T-cell (primary cell): ENCODE measurements at places on chromosomes 2 and 18.

- DNase-seq, result no peak
- no peaks in the 10 kb centered on the region for H3K27me3 ChIP-seq
- no peak overlapping the region for H3K27ac ChIP-seq
- no peak overlapping the region for H3K4me3 ChIP-seq
- no peaks in the 10 kb centered on the region for H3K4me1 ChIP-seq
- no peaks in the 10 kb centered on the region for H3K36me3 ChIP-seq
Observed at GRCh38 chr18:67463829-67464228, 52.7 kb downstream of the DSEL start.

- no peak overlapping the region for H3K4me3 ChIP-seq
- no peaks in the 10 kb centered on the region for H3K27me3 ChIP-seq
- H3K36me3 ChIP-seq, result no peaks in the 10 kb centered on the region
- no peaks in the 10 kb centered on the region for H3K4me1 ChIP-seq
- no peak overlapping the region for H3K27ac ChIP-seq
- DNase-seq, result no peak
Observed at GRCh38 chr2:54084600-54084999, 30.8 kb upstream of the ACYP2 start.

GRCh38 chr2:140842110-140842509 is 1288.7 kb downstream of the LRP1B start:
- H3K36me3 ChIP-seq, result peaks cover 3% of the 10 kb centered on the region
- no peak overlapping the region for H3K27ac ChIP-seq
- H3K27me3 ChIP-seq, result no peaks in the 10 kb centered on the region
- no peaks in the 10 kb centered on the region for H3K4me1 ChIP-seq
- no peak overlapping the region for H3K4me3 ChIP-seq

GRCh38 chr2:180734382-180734781 is 246.0 kb upstream of the UBE2E3 start:
- H3K27ac ChIP-seq, result no peak overlapping the region
- no peaks in the 10 kb centered on the region for H3K27me3 ChIP-seq
- no peak overlapping the region for H3K4me3 ChIP-seq
- H3K36me3 ChIP-seq, result no peaks in the 10 kb centered on the region
- H3K4me1 ChIP-seq, result no peaks in the 10 kb centered on the region
- no peak for DNase-seq

GRCh38 chr2:68693951-68694350 is 40.7 kb upstream of the ARHGAP25 start:
- H3K36me3 ChIP-seq, result no peaks in the 10 kb centered on the region
- H3K27ac ChIP-seq, result no peak overlapping the region
- no peak for DNase-seq
- no peaks in the 10 kb centered on the region for H3K4me1 ChIP-seq
- H3K4me3 ChIP-seq, result no peak overlapping the region

DNA sequence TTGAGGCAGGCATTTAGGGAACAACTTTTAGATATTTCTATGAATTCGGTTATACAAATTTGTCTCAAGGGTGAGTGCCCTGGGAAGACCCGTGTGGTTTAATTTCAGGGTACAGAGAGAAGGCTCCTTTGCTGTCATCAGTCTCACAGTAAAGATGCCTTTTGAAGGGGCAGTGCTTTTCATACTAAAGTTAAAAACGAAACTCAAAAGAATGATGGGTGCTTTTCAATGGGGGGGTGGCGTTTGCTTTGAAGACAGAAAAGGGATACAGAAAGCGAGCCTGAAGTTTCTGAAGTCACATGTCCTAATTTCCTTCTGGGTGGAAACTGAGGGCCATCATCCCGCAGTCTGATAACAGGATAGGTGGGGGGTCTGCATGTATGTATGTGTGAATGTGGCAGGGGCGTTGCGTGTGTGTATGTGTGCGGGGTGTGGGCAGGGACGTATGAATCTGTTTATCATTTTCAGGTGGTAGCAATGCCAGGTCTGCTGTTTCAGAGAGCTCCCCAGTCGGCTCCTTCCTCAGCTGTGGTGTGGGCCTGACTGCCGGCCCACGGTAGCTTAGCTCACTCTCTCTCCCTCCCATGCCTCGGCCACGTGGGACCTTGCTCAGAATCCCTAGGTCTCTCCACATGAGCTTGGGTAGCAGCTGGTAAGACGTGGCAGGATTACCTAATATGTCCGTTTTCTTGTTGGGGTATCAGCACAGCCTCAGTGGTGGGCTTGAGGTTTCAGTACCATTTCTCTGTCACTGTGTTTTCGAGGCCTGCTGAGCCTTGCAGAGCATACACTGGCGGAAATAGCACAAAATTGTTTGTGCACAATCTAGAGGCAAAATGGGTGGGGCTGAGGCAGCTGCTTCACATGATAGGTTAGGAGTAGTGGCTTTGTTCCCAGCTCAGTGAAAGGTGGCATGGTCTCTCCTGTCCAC is 32.7 kb downstream of the ARHGAP25 start:
- peak overlapping the region; percentile 95 for H3K27ac ChIP-seq
- H3K4me3 ChIP-seq, result peak overlapping the region; percentile 38
- H3K36me3 ChIP-seq, result peaks cover 5% of the 10 kb centered on the region

GRCh38 chr2:110674620-110675555 is 3.0 kb downstream of the BUB1 start:
- H3K4me1 ChIP-seq, result peaks cover 11% of the 10 kb centered on the region
- peaks cover 7% of the 10 kb centered on the region for H3K27me3 ChIP-seq
- H3K27ac ChIP-seq, result peak overlapping the region; percentile 16
- peak overlapping the region; percentile 8 for H3K4me3 ChIP-seq
- no peaks in the 10 kb centered on the region for H3K36me3 ChIP-seq

- DNase-seq, result no peak
- H3K36me3 ChIP-seq, result no peaks in the 10 kb centered on the region
- H3K4me3 ChIP-seq, result no peak overlapping the region
- peaks cover 8% of the 10 kb centered on the region for H3K4me1 ChIP-seq
- no peak overlapping the region for H3K27ac ChIP-seq
Observed at GRCh38 chr2:44578471-44579093, 216.8 kb downstream of the CAMKMT start.

DNA sequence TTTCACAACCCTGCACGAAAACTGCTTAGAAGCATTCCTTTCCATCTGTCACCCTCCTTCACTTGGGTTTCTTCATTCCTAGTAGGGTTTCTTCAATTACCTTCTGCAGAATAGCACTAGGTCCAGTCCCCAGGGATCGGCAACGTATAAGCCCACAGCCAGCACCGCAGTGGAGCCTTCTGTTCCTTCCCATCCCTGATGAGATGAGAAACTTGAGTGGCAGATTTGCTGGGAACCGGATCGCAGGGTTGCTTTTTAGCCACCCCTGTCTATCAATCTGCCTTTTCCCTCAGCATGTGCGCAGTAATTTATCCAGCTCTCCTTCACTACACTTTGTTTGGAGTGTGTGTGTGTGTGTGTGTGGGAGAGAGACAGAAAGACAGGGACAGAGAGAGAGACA is 94.2 kb downstream of the CD8B2 start:
- no peaks in the 10 kb centered on the region for H3K36me3 ChIP-seq
- H3K4me3 ChIP-seq, result no peak overlapping the region
- DNase-seq, result no peak
- H3K27me3 ChIP-seq, result peaks cover 44% of the 10 kb centered on the region
- peaks cover 8% of the 10 kb centered on the region for H3K4me1 ChIP-seq

DNA sequence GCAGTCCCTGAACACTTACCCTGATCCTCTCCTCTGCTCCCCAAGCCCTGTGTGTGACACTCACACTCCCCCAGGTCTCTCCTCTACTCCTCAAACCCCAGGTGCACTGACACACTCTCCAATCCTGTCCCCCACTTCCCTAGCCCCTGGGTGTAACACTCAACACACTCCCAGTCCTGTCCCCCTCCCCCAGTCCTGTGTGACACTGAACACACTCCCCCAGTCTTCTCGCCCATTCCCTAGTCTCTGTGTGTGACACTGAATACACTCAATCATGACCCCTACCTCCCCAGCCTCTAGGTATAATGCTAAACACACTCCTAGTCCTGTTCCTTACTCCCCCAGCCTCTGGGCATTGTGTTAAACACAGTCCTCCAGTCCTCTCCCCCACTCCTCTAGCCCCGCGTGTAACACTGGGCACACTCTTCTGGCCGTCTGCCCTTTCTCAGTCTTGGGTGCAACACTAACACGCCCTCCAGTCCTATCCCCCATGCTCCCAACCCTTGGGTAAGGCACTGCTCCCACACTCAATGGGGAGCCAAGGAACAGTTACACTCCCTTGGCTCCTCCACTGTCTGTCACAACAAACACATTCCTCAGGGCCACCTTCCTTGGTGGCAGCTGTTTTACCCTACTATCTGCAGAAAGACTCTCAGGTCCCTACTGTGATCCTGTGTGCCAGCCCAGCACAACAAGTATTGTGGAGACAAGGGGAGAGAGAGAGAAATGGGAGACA is 82.5 kb upstream of the PKDCC start:
- no peak overlapping the region for H3K4me3 ChIP-seq
- DNase-seq, result no peak
- no peaks in the 10 kb centered on the region for H3K27me3 ChIP-seq
- no peak overlapping the region for H3K27ac ChIP-seq

DNA sequence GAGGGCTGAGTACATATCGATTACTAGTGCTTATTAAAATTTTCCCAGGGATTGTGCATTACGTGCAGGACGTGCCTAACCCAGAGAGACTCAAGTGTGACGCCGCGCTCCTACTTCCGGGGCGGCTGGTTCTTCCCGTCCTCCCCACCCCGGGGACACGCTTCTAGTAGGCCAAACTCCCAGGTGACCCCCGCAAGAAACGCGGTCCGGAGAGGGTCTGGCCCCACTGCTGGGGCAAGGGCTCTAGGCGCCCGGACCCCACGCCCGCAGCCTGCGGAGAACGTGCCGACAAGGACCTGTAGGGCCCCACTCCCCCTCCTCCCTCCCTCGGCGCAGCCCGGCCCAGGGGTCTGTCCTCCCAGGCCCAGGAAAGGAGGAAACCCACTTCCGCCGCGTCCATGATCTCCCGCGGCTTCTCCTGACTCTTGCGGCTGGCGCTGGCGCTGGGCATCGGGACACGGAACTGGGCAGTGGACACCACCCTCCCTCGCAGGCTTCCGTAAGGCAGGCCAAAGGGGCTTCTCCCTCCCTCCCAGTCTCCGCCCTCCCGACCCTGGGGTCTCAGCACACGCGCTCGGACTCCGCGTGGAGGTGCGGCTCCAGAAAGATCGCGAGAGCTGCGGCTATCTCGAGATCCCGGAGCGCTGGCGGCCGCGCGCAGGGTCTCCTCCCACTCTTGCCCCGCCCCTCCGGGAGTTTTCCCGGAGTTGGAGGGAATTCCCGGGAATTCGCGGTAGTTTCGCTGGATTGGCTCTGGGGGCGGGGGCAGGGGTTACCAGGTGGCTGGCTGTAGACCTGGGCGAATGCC is at the start of gene DARS1:
TSS of gene DARS1 (minus strand) at position 609 of the 808 bp plus-strand sequence. CDS start at position 451, 158 bp downstream.
- peaks cover 13% of the 10 kb centered on the region for H3K4me1 ChIP-seq
- no peaks in the 10 kb centered on the region for H3K36me3 ChIP-seq
- H3K27ac ChIP-seq, result peak within 1 kb of the TSS; percentile 96
- peak within 1 kb of the TSS; percentile 88 for H3K4me3 ChIP-seq
- peak; percentile 69 for DNase-seq

- no peak overlapping the region for H3K27ac ChIP-seq
- DNase-seq, result no peak
- H3K27me3 ChIP-seq, result no peaks in the 10 kb centered on the region
- H3K4me3 ChIP-seq, result no peak overlapping the region
- H3K4me1 ChIP-seq, result no peaks in the 10 kb centered on the region
- no peaks in the 10 kb centered on the region for H3K36me3 ChIP-seq
Observed at GRCh38 chr2:85169581-85169980, 36.4 kb downstream of the TCF7L1 start.

DNA sequence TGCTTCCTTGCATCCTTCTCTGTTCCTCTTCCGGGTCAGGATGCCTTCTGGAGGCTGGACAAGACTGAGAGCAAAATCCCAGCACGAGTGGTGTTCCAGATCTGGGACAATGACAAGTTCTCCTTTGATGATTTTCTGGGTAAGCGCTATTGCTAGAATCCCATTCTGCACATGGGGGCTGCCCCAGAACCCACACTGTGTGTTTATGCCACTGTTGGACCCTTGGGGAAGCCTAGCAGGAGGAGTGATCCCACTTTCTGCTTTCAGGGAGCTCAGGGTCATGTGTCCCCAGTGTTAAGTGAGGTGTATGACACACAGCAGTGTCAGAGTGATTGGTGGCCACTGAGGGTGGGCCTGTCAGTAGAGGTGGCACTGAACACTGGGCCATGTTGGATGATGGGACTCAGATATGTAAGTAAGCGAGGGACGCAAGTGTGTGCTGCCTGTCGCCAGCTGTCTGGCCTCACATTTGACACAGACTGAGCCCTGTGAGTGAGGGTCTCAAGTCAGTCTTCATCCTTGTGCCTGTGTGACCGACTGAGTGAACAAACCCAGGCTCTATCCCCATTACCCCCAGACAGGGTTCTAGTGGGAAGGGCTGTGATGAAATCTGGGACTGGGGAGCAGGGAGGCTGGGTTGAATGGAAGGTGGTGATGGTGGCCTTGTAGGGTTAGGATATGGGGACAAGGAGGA is 220.9 kb downstream of the DYSF start:
- no peak overlapping the region for H3K4me3 ChIP-seq
- no peaks in the 10 kb centered on the region for H3K27me3 ChIP-seq
- no peaks in the 10 kb centered on the region for H3K4me1 ChIP-seq
- H3K36me3 ChIP-seq, result no peaks in the 10 kb centered on the region

DNA sequence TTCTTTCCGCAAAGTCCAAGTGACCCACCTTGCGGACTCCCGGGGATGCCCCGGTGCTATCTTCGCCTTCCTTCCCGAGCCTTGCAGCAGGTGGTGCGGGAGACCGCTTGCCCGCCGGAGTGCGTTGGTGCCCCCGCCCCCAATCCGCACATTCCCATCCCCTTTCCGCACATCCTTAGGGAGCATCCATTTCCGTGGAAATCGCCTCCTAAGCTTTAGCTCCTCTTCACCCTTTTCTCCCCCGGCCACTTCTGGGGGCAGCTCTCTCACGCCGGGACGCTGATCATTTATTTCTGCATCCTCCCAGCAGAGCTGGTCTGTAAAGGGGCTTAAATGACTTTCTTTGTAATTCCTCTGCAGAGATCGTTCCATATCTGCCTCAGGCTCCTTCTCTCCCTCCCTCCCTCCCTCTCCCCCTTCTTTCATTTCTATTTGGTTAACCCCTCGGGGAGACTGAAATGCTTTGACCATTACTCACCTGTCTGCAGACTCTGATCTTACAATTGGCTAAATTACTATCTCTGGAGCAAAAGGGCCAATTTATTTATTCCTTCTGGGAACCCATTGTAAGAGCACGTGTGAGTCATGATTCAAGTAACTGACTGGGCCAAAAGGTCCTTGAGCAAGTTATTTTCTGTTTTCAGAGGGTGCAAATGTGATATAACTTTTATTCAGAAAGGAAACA is 1.3 kb upstream of the LYPD1 start:
- H3K27ac ChIP-seq, result no peak overlapping the region
- no peaks in the 10 kb centered on the region for H3K36me3 ChIP-seq
- no peak overlapping the region for H3K4me3 ChIP-seq
- peaks cover 6% of the 10 kb centered on the region for H3K27me3 ChIP-seq
- H3K4me1 ChIP-seq, result no peaks in the 10 kb centered on the region
- DNase-seq, result no peak

DNA sequence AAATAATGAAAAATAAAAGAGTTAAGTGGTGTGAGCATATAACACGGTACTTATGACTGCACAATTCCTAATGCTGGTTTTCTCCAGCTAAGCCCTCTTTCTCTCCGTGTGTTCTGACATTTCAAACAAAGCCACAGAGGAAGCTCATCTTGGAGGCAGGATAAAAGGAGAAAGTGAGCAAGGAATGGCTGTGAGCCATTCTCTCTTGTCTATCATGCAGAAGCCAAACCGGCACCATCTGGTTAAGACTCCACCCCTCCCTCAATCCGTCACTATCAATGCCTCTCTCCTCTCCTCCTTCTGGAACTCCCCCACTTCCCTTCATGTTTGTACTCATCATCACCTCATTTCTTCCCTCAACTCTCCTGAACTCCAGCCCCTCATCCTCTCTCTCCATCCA is 210.4 kb downstream of the TMEM163 start:
- H3K27ac ChIP-seq, result no peak overlapping the region
- no peaks in the 10 kb centered on the region for H3K27me3 ChIP-seq
- no peaks in the 10 kb centered on the region for H3K36me3 ChIP-seq
- no peaks in the 10 kb centered on the region for H3K4me1 ChIP-seq
- DNase-seq, result no peak
